ENCODE measurements at places on chromosomes 1 and 21.

GRCh38 chr1:30713311-30713710, 10.1 kb downstream of the MATN1 start:
- no peak for DNase-seq

GRCh38 chr1:230120921-230121381, 53.9 kb downstream of the GALNT2 start:
- no peak for DNase-seq

DNA sequence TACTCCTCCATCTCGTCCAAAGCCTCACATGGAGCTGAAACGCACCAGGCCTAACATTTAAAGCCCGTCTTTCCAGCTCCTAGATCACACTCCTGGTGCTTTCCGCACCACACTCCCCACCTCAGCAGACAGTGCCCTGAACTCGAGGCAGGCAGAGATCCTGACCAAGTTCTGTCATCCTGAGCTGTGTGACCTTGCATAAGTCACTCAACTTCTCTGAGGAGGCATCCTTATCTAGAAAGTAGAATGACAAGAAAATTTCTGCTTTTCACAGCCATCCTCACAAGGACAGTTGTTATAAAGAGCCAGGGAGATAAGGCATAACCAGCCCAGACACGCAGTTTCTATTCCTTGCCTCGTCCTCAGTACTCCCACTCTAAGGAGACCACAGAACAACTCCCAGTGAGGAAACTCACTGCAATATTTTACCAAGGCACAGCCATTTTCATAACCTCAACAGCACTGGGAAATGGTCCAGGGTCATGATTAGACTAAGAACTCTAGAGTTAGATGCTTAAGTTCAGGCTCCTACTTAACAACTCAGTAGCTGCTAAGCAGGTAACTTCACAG, 3.1 kb downstream of the LRP8 start:
- no peak for DNase-seq

DNA sequence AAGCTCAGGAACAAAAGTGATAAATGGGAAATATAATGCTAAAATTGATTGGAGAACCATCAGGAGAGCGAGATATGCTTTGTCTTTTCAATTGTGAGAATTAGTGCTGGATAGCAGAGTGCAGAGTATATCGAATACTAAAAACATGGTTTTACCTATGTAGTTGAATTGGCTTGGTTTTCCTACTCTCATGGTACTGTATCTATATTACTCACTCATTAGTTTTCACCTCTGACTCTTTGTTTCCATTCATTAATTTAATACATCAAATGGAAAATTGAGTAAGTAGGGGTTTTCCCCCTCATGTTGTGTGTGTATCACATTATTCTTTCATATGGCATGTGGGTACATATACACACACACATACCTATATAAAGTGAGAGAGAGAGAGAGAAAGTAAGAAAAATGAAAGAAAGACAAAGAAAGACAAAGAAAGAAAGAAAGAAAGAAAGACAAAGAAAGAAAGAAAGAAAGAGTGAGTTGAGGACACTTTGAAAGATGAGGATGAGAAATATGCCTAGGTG, 1574.5 kb downstream of the MRPL39 start:
- DNase-seq = no peak

- no peak for DNase-seq
These were observed 58.9 kb downstream of the VWA5B1 start for GRCh38 chr1:20349561-20349960.

DNA sequence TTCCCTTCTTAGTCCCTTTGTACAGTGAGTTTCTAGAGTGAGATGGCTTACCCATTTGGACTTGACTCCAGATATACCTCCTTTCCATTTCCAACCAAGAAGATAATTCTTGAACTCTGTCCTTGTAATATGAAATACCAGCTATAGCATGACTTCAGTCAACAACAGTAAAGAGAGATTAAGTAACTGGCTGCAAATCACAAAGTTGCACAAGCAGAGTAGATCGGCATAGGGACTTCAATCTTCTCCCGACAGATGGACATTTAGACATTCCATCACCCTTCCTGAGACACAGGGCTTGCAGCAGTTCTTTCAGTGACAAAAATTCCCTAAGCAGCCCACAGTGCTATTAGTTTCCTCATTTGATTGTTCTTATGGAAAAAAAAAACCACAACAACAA, 44.6 kb downstream of the JAK1 start:
- no peak for DNase-seq

DNA sequence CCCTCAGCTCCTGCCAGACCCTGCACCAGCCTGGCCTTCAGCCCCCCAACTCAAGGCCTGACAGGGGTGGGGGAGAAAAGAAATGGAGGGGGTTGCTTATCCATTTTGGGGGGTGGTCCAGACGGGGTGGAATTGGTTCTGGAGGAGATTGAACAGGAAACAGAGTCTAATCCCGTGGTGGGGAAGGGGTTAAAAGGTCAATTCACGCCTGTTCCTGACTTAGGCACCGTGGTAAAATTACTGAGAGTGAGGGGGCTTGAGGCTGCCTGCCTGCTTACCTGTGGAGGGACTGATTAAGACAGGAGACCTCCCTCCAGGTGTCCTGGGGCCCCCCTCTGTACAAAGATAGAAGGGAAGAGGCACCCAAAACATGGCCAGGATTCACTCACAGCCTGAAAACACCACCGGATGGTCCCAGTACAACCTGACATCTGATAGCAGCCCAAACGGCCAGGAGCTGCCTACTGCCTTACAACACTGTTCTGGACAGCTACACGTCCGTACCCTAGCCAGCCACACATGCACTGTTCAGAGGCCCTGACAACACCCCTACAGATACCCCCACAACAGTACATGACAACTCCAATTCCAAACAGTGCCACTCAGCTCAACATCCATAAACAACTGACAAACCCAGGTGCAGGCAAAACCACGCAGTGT, 31.8 kb downstream of the AHDC1 start:
- DNase-seq = no peak

Measured in BJ (cell line).